Foreskin fibroblast (primary cell): ENCODE measurements at places on chromosomes 2 and 18.

DNA sequence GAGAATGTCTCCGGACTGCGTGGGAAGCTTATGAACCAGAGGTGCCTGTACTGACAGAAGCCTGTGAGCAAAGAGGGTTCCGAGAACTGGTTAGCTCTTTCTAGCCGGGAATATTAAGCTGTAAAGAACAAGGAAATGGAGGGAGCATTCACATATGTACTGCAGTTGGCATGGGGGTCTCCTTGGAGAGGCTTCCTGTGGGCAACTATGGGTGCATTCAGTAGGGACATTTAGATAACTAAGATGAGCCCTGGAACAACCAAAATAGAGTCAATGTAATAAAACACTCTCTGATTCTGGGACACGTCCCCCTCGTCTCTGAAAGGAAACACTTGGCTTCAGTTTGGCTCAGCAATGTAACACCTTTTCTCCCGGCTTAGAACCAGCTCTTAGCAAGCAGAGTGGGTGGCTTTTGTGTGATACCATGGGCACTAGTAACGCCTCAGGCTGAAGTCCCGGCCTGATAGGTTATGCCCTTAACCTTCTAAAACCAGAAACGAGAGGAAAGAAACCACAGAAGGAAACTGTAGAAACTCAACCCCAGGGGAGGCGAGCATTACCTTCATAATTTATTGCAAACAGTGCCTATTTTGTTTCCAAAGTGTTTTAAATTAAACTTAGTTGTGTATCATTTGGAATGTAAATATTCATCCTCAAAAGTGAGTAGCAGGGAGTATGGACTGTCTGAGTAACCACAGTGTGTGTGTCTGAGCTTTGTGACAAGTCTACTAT is 48.8 kb upstream of the LPIN2 start:
- DNase-seq = no peak

DNA sequence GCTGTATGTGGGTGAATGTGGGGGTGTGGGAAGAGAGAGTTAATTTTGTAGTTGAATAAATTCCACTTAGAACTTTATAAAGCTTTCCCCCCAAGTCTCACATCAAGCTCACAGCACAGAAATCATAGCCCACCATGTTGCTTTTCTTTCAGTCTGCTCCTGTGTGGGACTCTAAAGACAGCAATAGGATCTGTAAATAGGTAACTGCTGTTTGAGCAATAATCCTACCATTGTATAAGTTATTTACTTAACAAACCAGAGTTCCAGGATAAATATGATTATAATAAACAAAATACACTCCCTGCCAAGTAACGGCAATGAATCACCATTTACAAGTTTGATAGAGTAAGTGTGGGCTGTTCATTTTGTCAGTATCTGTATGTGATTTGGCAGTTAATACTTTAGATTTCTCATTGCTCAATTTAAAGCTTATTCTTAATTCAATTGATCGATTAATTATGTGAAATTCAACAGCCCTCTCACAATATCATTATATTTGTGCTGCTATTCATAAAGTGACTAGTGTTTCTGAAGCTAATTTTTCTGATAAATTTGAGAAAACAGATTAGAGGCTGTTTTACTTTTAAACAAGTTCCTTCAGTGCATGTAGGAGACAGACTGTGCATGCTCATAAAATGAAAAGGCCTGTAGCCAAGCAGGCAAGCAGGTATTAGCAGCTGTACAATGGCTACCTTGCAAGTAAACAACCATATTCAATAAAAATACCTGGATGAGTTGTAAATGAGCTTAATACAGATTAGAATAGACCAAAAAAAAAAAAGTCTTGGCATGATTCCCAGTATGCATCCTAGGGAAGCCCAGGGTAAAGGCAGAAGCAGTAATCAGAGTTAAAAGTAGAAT is 142.7 kb downstream of the PDE11A start:
- no peak for DNase-seq

DNA sequence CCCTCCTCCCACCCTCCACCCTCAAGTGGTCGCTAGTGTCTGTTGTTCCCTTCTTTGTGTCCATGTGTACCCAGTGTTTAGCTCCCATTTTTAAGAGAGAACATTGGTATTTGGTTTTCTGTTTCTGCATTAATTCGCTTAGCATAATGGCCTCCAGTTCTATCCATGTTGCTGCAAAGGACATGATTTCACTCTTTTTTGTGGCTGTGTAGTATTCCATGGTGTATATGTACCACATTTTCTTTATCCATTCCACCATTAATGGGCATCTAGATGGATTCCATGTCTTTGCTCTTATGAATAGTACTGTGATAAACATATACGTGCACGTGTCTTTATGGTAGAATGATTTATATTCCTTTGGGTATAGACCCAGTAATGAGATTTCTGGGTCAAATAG is 42.9 kb downstream of the TSPYL6 start:
- DNase-seq = no peak

DNA sequence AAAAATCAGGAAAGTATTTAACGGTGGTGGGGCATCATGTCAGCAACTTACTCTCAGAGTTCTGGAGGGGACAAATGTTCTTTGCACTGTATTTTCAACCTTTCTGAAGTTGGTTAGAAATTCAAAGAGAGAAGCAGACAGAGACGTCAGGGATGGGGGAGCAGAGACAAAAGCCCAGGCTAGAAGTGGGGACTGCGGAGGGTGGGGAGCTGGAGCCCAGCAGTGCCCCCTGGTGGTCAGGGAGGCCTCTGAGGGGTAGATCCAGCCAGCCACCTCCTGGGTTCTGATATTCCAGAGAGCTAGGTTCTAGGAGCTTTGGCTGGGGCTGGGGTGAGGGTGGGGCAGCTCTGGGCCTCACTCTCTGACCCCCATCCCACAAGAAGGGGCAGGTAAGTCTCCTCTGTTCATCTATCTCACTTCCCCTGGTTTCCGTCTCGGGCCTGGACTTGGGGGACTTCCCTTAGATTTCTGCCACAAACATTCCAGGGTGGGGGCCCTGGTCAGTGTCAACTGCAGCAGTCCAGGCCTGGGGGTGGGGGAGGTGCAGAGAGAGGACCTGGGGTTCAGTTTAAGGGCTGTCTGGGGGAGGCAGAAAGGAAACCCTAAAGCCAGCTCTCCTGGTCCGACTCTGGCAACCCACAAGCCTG is 8.9 kb downstream of the TNS1 start:
- DNase-seq = peak; percentile 51

GRCh38 chr2:74067221-74067747 is 80.4 kb downstream of the BOLA3 start:
- DNase-seq = no peak

- peak; percentile 45 for DNase-seq
These were observed 548 bp upstream of the FBLN7 start for GRCh38 chr2:112137516-112138158.

- peak; percentile 46 for DNase-seq
These were observed 33.7 kb downstream of the EMILIN2 start for GRCh38 chr18:2880473-2880872.

DNA sequence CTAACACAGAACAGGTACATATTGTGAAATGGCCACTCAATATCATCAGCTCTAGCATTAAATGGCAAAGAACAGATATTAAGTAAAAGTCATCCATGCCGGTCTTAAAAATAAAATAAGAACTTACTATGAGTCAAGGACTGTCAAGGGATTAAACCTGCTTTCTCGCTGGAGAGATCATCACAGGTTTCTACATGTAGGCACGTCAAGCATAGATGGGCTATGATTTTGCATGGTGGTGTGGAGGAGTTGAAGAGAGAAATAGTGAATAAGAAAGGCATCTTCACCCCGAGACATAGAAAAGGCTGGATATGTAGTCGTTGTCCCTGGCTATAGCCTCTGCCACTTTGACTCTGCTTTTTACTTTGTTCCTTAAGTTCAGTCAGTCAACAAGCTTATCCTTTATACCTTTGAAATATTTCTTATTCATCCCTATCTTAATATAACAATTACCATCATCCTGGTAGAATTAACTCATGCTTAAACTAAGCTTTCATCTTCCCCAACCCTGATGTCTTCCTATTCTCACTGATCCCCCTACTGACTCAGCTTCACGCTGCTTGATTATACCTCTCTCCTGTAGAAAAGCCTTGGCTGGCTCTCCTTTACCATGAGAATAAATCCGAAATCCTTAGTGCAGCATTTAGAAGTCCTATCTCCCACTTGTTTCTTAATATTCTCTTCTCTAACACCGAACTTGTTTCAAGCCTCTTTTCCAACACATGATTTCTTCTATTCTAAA is 42.5 kb downstream of the DSC3 start:
- DNase-seq = no peak

GRCh38 chr2:73998451-73998850 is 13.7 kb downstream of the TET3 start:
- DNase-seq = no peak

DNA sequence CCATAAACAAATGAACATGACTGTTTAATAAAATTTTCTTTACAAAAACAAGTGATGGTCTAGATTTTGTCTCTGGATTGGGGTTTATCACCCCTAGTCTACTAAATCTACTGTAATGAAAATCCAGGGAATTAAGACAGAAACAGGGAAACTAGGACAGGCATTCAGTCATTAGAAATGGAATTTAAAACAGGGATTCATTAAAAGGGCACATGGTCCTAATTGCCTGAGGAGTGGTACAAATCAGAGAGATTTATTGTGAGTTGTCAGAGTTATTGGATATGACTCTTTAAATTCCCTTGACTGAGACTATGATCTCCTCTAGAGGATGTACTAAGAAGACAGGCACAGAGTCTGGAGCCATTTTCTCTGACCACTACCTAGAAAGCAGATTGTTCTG is 670.9 kb upstream of the GCFC2 start:
- no peak for DNase-seq

- no peak for DNase-seq
These were observed 589.9 kb upstream of the LRRTM1 start for GRCh38 chr2:80894486-80894885.

- no peak for DNase-seq
These were observed 262.9 kb upstream of the TCF4 start for GRCh38 chr18:55850904-55851303.

GRCh38 chr2:78540255-78540654 is 485.2 kb upstream of the REG3G start:
- DNase-seq = no peak

GRCh38 chr2:160721089-160722040 is 227.8 kb upstream of the RBMS1 start:
- no peak for DNase-seq

GRCh38 chr2:185278761-185279160 is 459.8 kb upstream of the FSIP2 start:
- DNase-seq = no peak

DNA sequence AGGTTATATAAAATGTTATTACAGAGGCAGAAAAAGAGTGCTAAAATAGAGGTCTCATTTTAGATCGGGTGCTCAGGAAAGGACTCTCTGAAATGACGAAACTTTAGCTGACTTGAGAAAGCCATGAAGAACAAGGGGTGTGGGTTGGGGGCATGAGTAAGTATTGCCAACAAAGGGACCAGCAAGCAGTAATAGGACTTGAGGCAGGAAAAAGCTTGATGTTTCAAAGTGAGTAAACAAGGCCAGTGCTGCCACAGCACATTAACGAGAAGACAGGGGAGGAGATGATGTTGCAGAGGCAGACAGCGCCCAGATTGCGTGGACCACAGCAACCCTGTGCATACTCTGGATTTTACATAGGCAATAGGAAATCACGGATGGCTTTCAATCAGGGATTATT is 318.8 kb downstream of the ZEB2 start:
- no peak for DNase-seq

DNA sequence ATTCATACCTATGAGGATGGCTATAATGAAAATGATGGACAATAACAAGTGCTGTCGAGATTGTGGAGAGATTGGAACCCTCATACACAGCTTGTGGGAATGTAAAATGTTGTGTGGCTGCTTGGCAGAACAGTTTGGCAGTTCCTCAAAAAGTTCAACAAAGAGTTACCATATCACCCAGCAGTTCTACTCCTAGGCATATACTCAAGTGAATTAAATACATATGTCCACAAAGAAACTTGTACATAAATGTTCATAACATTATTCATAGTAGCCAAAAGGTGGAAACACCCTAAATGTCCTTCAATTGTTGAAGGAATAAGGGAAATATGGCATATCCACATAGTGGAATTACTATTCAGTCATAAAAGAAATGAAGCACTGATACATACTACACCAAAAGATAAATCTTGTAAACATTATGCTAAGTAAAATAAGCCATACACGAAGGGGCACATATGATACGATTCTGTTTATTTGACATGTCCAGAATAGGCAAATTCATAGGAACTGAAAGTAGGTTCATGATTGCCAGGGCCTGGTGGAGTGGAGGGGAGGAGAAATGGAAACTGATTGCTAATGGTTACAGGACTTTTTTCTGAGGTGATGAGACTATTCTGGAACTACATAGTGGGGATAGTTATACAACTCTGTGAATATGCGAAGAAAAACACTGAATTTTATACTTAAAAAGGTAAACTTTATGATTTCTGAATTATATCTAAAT is 92.1 kb downstream of the ADAM23 start:
- DNase-seq = no peak

GRCh38 chr2:206328974-206329373 is 54.5 kb downstream of the ZDBF2 start:
- no peak for DNase-seq

GRCh38 chr18:1413323-1413675 is 508.6 kb downstream of the ADCYAP1 start:
- no peak for DNase-seq

DNA sequence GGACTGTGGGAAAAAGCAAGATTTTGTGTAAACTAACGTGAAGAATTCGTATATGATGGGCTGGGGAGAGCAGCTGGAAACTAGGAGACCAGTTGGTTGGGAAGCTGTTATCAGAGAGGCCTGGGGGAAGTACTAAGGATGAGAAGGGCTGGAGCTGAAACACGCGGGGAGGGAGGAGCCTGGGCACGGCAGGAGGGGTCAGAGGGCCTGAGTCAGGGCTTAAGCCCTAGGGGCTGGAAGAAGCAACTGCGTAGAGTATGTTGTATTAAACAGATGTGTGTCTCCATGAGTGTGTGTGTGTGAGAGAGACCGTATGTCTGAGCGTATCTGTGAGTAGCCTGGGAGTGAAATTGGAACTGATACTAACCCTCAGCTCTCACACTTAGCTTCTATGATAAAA is 8.4 kb downstream of the POMC start:
- no peak for DNase-seq

DNA sequence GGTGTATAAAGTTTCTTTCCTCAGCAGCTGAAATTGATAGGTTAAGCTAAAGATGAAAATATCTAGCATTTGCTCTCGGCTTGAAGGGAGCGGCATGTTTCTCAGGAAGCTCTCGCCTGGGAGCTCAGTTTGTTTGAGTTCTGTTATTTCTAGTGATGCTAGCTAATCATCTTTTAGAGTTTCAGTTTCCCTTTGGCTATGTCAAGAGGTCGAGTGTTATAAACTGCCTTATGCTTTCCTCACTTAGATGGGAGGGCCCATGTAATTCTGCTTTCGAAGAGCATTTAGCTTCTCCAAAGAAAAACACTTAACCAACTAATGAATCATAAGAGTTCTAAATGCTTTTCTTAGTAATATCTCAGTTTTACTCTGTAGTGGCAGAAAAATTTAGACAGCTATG is 33.6 kb downstream of the PLCL1 start:
- DNase-seq = peak; percentile 29

DNA sequence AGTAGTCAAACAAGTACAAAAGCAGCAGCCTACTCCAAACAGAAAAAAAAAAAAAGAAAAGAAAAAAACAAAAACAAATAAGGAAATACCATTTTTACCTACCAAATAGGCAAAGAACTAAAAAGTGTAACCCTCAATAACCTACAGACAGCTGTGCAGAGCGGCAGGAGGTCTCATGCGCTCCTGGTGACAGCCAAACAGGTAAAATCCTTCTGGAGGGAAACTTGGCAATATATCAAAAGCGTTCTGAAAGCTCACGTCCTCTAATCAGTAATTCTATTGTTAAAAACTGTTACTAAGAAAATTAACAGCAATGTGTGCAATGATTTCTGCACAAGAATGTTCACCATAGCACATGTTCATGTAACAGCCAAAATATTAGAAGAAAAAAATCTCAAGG is 105.6 kb downstream of the AFF3 start:
- DNase-seq = no peak

- no peak for DNase-seq
These were observed 12.8 kb upstream of the CDK5R2 start for GRCh38 chr2:218946621-218947020.
